Hippocampal formation (tissue), 2 donors: ENCODE measurements at places on chromosomes 5 and 9.

GRCh38 chr9:80040457-80040856, 468.7 kb downstream of the TLE4 start:
- DNase-seq, result no peak

DNA sequence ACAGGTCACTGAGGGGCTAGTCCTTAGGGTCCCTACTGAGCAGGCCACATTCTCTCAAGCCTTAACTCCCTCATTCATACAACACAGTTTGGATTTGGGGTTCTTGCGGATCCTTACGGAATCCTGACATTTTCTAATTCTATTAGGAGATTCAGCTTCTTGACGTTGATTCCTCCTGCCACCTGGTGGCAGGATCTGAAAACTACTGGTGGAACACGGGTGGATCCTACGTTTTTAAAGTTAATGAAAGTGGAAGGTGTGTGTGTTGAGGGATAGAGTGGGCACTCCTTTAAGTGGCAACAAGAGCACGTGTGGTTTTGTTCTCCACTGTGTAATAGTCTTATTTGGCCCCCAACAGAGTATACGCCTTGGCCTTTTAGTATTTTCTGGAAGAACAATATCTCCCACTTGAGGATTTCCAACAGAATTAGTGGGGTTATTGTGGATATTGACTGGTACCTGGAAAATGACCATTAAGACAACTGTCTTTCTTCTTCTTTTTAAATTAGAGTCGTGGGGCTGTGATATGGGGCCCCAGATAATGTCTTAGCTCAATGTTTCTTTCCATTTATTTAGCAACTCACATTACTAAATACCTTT, 25.2 kb downstream of the SLC28A3 start:
- DNase-seq, result peak; percentile 46

- DNase-seq, result no peak
Measured at GRCh38 chr5:141889282-141889871, 11.2 kb upstream of the PCDH1 start.

DNA sequence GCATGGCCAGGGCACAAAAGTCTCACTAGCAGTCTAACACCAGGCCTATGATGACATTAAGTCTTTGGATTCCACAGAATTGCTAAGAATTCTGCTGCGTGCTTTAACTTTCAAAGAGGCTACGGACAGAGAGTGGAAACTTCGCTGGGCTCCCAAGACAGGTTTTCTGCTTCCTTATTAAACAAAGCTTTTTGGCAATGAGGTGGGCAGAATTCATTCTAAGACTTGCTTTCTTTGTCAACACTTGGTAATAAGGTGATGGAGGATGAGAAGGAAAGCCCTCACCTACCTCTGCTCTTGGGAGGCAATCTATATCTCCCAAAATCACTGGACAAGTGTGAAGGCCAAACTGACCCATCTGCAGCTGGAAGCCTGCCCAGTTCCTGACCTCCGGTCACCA, 231.9 kb downstream of the ATPSCKMT start:
- DNase-seq, result no peak

GRCh38 chr9:34124099-34124498, 2.4 kb downstream of the DCAF12 start:
- no peak for DNase-seq

DNA sequence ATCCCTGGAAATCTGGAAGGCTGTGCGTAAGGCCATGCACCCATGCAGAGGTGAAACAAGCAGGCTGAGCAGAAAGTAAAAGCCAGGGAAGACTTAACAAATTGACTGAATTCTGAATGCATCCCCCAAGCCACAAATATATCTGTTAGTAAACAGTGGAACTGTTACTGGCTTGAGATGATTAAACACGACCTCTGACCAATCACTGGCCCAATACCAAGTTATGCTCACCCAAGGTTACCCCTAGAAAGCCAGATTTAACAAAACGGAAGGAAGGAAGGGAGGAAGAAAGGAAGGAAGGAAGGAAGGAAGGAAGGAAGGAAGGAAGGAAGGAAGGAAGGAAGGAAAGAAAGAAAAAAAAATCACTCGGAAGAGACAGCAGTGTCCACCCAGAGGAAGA, 215.8 kb upstream of the CCNG1 start:
- no peak for DNase-seq

DNA sequence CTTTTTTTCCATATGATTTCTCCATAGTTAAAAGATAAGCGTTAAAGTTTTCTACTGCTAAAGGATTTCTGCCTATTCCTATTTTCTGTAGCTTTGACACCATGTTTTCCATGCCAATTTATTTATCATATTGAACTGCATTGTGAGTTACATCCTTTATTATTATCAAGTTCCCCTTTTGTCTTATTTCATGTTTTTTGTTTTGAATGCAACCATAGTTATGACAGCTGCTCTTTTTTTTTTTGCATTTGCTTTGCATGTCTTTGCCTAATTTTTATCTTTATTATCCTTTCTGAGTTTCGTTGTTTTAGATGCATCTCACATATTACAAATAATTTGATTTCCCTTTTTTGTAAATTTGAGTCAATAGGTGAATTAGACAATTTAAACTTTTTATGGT, 161.5 kb downstream of the DEPDC1B start:
- no peak for DNase-seq

DNA sequence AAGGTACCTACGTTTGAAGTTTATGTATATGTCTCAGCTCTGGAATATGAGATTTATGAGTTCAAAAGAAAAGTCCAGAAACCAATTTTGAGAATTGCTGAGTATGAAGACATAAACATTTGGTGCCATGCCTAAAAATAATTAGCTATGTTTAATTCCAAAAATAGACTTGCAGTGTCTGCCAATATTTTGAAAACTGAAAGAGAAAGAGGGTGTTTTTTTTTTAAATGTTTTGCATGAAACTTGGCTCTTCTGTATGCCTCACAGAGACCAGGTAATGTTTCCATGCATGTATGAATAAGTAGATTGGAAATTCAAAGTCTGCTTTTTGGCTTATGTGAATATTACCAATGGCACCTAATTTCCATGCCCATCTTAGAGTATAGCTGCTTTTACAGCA, 634.4 kb upstream of the C9orf72 start:
- no peak for DNase-seq

- DNase-seq, result peak; percentile 45
Measured at GRCh38 chr9:114738581-114739316, 56.8 kb upstream of the TEX48 start.

- DNase-seq, result no peak
Measured at GRCh38 chr9:112839331-112839730, 51.3 kb downstream of the SLC46A2 start.

DNA sequence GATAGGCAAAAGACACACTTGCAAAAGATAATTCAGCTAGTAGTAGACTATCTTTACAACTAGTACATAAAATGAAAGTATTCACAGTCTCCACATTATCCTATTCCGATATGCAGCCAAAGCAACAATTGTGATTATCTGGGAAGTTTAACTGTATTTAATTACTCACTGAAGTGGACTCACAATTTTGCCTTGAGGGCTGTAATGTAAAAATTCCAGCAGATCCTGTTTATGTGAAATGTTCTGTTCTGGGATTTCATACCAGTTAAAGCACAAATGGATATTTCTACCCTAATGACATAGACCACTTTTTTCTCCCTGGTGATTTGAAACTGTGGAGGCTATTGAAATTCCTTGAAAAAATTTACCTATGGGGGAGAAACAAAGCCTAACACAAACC, 474.4 kb upstream of the EDIL3 start:
- no peak for DNase-seq

- DNase-seq, result no peak
Measured at GRCh38 chr9:128275198-128276007, at the start of gene GOLGA2. Gene GOLGA2 (minus strand): TSS chr9:128276007. CDS start chr9:128275976, 31 bp downstream.

DNA sequence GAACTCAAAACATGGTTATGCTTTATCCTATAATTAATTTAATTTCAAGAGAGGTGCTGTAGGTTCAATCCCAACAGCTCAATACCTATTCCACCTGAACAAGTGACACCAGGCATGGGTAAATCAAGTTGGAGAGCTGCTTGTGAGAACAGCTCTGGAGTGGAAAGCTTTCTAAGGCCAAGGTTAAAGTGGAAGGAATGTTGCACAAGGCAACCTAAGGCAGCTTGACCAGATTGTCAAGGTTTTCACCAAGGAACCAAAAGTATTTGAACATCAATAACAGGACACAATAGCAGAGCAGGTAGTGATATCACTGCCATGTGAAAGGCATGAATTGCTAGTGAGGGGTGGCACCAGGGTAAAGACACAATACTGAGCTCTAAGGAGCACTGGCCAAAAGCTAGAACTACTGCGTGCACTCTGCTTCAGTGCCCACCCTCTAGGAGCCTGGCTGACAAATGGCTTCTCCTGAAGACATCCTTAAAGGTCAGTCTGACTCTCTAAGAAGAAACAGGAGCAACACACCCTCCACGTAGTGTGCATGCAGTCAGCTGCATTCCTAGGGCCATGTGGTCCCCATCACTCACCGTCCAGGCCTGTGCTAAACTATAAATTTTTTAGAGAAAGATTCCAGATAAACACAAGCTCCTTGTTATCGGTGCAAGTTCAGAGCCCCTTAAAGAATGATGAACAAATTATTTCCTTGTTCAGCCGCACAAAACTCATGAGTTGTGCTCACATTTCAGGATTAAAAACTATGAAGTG, 677.7 kb upstream of the KLF4 start:
- DNase-seq, result no peak

DNA sequence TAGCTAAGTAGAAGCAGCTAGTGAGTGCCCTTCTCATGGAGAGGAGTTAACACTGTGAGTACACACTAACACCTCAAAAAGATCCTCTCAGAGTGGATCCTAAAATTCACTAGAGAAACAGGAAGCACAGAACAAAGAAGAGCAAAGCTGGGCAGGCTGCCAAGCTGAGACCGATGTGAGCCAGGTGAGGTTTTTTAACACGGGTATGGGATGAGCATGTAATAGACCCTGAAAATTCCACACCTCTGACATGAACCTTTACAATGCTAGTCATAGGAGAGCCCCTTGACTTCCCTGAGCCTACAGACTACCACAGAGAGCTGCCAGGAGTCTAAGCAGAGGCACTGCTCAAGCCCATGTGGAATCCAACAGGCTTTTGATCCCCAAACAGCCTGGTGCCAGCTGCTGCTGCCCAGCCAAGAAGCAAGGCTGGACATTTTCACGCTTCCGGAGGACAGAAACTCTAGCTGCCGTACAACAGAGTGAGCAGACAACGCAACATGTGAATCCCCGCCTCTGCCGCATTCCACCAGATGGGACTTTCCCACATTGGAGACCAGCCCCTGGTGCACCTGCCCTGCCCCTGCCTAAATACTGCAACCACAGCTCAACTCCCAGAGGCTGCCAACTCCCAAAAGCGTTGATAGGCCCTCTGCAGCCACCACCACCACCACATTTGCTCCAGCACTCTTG, 280.8 kb downstream of the CDH10 start:
- no peak for DNase-seq

DNA sequence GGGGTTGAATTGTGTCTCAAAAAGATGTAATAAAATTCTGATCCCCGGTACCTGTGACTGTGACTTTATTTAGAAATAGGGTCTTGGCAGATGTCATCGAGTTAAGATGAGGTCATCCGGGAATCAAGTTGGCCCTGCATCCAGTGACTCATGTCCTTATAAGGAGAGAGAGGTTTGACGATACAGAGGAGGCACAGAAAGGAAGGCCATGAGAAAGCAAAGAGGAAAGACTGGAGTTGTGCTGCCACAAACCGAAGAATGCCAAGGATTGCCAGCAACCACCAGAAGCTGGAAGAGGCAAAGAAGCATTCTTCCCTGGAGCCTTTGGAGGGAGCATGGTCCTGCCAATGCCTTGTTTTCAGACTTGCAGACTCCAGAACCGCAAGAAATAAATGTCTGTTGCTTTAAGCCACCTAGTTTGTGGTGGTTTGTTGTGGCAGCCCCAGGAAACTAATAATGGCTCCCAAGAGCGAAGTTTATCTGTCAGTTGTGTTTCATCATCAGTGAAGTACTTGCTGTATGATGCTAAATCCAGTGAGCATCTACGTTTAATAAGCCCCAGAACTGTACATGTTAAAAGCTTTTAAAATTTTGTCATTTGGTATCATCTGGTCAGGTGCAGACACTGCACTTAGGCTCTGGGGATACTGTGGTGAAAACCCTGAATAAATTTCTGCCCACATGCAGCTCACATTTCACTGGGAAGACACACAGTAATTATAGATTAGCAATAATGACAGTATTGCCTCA, 114.8 kb downstream of the TLE4 start:
- DNase-seq, result no peak
